Esophagus squamous epithelium (tissue), 5 donors: ENCODE measurements at places on chromosomes 11 and 22. TPM values are rescaled to one million over a fixed set of nuclear protein-coding genes. Genes with fewer than 3 reads are reported as not detected.

- no peak for DNase-seq
Observed at GRCh38 chr11:69553416-69554357, 72.2 kb downstream of the LINC01488 start.

DNA sequence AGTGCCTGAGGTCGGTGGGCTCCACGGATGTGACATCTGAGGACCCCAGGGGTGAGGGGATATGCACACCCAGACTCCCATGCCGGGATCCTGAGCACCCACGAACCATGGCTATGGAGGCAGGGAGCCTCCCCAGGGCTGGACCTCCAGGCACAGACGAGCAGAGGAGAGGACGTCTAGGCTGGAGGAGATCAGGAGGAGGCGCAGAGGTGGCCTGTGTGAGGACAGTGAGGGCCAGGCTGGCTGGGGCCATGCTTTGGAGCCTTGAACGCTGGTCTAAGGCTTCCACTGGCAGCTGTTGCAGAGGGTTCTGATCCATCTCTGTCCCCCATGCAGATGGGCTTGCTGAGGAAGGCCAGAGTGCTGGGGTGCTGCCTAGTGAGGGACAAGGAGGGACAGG, 29.0 kb downstream of the FGF4 start:
- DNase-seq, result no peak

- no peak for DNase-seq
Observed at GRCh38 chr11:19929655-19930054, 217.0 kb downstream of the NAV2 start.

DNA sequence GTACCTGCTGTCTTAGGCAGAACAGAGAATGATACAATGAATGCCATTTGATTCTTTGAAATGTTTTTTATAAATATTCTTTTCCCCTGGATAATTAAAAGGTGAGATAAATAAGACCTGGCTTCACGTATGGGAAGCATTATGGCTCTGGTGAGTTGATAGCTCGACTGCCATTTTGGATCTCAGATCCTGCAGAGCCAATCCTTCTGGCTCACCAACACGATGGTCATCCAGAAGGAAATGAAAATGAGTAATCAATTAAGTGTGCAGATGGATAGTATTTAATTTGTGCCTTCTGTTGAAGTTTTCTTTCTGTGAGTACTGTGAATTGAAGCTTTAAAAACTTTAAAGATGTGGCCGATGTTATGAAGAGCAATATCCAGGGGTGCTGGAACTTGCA, 2.7 kb downstream of the TNRC6B start:
- DNase-seq, result no peak

The ASCL3 gene
- not detected for total RNA-seq

DNA sequence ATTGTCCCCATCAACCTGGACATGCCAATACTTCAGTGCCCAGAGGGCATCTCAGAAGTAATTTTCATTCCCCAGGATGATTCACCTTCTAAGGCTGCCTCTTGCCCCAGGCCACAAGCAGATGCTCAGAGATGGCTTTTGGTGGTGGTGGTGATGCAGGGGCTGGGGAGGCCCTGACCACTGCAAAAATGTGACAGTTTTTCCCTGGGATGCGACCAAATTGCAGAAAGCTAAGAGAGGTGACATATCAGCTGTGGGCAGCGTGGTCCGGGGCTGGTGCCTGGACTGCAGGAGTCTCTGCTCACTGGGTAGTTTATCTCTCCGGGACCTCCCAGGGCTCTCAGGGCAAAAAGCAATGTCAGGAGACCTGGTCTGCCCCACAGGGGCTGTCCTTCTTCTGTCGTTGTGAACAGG, 39.7 kb upstream of the ACCSL start:
- no peak for DNase-seq

DNA sequence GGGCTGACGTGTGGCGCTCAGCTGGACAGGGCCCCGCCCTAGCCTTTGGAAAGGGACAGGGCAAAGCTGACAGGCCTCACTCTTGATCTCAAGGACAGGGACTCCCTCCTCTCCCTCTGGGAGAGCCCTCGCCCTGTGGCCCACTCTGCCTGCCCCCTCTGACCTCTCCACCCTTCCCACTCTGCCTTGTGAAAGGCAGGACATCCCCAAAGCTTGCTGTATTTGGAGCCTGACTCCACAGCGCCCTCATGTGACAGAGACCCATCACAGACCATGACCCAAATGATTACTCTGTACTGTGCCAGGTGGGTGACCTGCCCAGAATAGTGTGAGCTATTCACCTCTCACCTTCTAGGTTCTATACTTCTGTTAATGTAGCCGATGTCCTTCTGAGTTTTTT, 18.8 kb downstream of the P2RY2 start:
- DNase-seq, result no peak

DNA sequence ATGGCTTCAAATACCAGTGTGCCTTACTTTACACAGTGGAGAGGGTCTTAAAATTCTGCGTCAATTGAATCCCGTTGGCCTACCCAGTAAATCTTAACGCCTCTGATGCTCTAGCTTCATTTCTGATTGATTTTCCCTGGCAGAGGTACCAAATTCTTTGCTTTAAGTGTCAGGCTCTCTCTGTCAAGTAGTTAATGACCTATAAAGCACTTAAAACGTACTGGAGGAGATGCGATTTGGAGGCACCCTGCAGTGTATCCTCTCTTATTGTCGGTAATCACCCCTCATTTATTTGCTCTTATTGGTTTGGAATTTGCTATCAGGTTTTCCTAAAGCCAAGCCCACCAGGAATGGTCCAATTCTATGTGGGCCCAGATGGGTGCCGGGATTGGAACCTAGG, 59.2 kb downstream of the NFAM1 start:
- no peak for DNase-seq

DNA sequence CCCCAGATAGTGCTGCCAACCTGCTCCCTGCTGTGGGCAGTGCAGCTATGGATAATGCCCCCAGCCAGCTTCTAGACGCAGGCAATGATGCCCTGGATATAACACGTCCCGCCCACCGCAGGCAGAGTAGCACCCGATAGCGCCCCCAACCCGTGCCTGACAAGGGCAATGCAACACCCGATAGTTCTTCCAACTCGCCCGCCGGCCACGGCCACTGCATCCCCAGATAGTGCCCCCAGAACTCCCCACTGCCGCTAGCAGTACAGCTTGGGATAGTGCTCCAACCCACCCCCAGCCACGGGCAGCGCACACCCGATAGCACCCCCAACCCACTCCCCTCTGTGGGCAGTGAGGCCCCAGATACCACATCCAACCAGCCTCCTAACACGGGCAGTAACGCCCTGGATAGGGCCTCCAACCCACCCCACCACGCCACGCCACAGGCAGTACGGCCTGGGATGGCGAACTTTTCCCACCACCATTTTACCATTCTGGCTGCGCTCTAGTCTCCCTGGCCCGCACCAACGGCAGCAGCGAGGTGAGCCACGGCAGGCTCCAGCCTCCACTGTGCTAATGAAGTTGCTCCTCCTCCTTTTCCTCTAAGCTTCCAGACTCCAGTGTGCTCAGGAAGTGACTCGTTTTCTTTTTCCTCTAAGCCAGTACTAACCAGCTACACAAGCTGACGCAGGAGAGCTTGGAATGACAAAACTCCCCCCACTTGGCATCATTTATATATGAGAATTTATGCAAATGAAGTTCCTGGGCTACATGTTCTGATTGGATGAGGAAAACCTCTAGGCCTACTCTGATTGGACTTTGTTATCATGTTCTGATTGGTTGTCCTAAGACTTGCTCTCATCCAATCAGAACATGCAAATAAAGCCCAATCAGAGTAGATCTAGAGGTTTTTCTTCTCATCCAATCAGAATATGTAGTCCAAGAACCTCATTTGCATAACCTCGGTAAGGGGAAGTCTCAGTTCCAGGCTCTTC, 3.0 kb upstream of the RFPL3 start:
- no peak for DNase-seq

DNA sequence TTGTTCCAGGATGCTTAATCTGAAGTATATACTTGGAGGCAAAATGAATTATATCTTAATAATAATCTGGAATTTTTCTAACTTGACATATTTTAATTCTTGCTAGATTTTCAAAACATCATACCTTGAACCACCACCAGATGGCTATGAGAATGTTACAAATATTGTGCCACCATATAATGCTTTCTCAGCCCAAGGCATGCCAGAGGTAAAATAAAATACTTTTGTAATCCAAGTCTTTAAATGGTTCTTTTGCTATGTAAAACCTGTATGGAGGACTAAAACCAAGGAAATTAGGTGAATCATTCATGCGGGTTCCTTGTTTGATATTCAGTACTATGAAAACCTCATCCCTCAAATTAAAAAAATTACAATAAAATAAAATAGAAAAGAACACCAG, 14.4 kb downstream of the NAALAD2 start:
- DNase-seq, result no peak

The GRAMD1B gene
- 1.0 TPM for total RNA-seq

DNA sequence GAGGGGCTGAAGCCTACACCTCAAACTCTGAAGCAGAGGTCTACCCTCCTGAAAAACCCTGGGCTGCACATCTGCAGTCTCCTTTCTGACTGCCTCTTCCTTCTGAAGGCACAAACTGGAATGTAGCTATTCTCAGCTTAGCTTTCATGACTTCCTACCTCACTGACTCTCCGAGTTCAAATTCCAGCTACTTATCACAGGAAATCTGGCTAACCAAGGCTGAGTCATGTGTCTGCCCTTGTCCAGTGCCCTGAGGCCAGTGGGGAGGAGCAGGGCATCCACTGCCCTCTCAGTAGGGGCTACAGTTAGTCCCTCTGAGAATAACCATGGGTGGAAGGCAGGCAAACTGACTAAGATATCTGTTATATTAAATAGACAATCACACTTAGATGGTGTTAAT, 29.2 kb downstream of the PDGFD start:
- no peak for DNase-seq

The OR5J2 gene
- not detected for total RNA-seq

The HTR3B gene
- 0.15 TPM for total RNA-seq

The SCARF2 gene
- total RNA-seq, result 1.9 TPM

The RAB38 gene
- total RNA-seq, result 49.0 TPM

The GTSE1 gene
- 4.2 TPM for total RNA-seq

GRCh38 chr11:4203603-4204360, 109.2 kb downstream of the RRM1 start:
- DNase-seq, result no peak

- no peak for DNase-seq
Observed at GRCh38 chr11:19275496-19275895, 34.8 kb upstream of the E2F8 start.

- DNase-seq, result no peak
Observed at GRCh38 chr11:8063324-8063723, 17.7 kb upstream of the TUB start.

The OR10D3 gene
- total RNA-seq, result not detected

The PLXNB2 gene
- total RNA-seq, result 80.9 TPM

DNA sequence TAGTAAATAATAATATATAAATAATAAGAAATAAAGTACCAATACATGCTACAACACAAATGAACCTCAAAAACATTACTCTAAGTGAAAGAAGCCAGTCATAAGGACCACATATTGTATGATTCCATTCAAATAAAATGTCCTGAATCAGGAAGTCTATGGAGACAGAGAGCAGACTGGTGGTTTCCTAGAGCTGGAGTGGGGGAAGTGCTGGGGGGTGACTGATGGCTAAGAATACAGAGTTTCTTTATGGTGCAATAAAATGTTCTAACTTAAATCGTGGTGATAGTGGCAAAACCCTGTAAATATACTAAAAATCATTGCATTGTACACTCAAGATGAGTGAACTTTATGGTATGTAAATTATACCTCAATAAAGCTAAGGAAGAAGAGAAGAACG, 376.5 kb downstream of the BUD13 start:
- no peak for DNase-seq

- DNase-seq, result no peak
Observed at GRCh38 chr11:78957476-78958245, 383.0 kb upstream of the NARS2 start.

GRCh38 chr11:93591247-93591898, 48.2 kb upstream of the SMCO4 start:
- no peak for DNase-seq

The IRAG1 gene
- total RNA-seq, result 5.9 TPM

The ROBO4 gene
- 4.5 TPM for total RNA-seq

DNA sequence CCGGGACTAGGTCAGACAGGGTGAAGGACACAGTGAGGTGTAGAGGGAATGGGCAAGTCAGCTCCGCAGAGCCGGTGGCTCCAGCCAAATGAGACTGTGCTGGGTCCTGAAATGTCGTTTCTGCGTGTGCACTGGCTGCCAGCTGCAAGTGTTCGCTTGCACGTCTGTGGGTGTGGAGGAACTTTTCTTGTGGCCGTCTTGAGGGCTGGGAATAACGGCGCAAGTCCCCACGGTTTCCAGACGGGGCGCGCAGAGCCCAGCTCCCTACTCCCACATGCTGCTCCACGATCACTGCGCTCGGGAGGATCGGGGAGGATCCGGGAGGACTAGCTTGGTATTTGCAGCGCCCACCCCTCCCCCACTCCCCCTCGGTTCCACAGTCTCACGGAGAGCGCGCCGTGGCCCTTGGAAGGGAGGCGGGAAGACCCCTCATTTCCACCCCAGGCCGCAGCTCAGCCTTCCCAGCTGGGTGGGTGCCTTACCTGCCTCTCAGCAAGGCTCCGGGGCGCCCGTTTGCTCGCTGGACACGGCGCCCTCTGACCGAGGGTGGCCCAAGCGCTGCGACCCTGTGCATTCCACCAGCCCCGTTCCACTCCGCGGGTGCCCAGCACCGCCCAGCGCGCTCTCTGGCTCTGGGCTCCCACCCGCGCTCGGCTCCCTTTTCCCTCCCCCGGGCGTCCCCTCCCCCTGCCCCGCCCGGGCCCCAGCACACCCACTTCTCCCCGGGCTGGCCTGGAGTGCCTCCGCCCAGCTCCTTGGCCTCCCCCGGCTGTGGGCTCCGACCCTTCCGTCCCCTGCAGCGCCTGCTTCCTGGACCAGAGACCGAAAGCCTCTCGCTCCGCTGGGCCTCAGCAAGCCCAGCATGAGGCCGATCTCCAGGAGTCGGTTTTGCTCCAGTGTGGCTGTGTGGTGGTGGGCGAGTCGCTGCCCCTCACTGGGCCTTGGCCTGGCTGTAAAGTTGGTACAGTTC, at the start of gene KCNE3:
TSS of gene KCNE3 (minus strand) at position 634 of the 970 bp plus-strand sequence. CDS start 9,986 bp downstream, outside the sequence.
- no peak for DNase-seq

DNA sequence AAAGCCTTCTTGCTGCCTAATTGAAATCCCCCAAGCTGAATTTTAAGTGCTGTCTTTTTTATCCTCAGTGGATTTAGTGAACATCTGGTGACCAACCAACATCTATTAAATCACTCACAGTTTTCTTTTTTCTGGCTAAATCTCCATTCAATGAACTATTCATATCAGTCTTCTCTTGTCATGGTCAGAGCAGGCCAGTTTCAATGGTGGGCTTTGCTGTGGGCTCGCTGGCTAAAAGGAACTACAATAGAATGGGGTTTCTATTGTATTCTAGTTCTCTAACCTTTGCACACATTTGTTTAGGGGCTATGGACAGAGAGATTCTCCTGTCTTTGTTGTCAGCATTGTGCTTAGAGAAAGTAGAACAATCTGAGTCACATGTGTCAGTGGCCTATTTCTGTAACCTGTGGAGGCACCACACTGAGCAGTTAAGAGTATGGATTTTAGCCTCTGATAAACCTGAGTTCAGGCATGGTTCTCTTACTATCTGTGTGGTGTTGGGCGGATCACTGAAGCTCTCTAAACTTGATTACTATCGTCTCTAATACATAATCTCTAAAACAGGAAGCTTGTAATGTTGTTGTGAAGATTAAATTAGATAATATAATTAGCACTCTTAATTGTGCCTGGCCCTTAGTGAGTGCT, 94.2 kb upstream of the CADM1 start:
- no peak for DNase-seq

- peak; percentile 70 for DNase-seq
Observed at GRCh38 chr11:118791111-118791960, at the start of gene DDX6. DDX6 (minus strand) TSS chr11:118791164; CDS start chr11:118786251, 4,913 bp downstream.

The CCDC73 gene
- not detected for total RNA-seq

- no peak for DNase-seq
Observed at GRCh38 chr11:111386611-111387150, 7.6 kb upstream of the POU2AF1 start.

- no peak for DNase-seq
Observed at GRCh38 chr11:18727479-18728236, 1.7 kb upstream of the IGSF22 start.
